Stimulated activated CD4-positive, alpha-beta T cell treated with anti-CD3 and anti-CD28 coated beads, Interleukin-15, amount 100 ng/mL, for 1 hour (primary cell): ENCODE measurements at places on chromosomes 6 and 20.

GRCh38 chr6:18058429-18058828 lies 64.0 kb downstream of the NHLRC1 start:
- DNase-seq: no peak

GRCh38 chr6:107753778-107754177 lies 70.3 kb downstream of the SCML4 start:
- DNase-seq: no peak

DNA sequence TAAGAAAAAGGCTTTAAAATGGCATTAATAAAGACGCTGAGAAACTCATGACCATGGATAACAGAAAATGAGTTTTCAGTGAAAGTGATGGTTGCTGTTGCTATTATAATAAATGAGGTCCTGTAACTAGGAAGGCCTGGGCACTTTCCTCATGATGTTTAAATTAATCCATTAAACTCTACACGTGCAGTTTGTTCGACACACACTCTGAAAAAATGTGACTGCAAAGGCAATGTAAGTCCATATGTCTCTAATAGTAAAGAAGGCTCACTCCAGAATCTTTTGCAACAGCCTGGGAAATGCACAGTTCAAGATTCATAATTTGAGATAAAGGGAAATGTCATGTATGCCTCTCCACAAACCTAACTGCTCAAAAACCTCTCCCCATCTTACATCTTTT lies 153.4 kb downstream of the COL12A1 start:
- DNase-seq: no peak

DNA sequence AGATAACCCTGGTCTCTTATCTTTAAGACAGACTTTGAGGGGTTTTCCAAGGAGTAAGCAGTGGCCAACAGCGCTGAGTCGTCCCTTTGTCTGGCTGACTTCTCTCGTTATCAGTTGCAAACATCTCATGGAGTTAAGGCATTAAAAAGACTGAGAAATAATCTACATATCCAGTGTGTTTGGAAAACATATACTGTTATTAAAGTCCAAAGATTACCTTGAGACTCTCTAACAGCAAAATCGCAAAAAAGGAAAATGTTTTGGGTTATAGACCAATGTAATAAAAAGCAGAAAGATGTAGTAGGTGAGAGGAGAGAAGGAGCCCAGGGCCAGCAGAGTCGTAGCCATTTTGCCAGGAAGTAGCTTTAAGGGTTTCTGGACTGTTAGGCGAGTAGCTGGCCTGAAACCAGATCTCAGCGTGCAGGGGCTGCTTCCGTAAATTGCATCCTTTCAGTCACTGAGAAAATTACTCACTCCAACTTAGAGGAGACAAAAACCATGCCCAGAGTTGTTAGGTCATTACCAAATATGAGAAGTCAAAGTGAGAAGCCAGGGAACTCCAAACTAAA lies 24.6 kb downstream of the MYLK4 start:
- DNase-seq: no peak

DNA sequence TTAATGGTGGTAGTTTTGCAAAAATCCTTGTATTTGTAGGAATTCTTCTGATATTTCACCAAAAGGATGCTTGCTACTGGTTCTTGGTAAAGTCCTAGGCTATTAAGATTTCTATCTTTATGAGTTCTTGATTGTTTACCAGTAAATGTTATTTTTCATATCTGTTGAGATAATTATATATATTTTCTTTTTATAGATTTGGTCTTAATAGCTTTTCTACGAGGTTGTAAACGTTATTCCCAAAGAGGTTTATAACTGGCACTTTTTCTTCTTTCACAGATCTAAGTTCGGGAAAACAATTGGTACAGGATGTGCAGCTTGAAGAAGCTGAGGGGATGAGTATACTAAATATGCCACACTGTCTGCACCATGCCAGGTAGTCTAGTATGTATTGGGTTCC lies 55.1 kb upstream of the HBS1L start:
- no peak for DNase-seq

GRCh38 chr20:40687384-40688128 lies 1.5 kb downstream of the MAFB start:
- DNase-seq: no peak

DNA sequence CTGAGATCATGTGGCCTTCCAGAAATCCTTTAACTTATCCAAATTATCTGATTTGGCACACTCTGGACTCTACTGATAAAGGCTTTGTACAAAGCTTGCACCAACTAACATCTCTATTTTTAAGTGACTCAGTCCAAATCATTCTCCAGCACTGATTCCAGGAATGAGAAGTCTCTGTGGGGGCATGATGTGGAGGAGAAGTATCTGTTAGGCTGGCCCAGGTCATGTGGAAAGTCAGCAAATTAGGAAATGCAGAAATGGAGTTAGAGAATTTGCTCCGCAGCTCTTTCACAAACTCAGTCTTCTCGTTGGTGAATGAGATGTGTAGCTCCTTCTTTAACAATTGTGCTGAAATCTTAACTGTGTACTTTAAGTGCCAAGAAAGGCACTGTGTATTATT lies 165.7 kb downstream of the ZNF217 start:
- no peak for DNase-seq

- no peak for DNase-seq
These were observed 3.0 kb upstream of the NTSR1 start for GRCh38 chr20:62705627-62706026.

DNA sequence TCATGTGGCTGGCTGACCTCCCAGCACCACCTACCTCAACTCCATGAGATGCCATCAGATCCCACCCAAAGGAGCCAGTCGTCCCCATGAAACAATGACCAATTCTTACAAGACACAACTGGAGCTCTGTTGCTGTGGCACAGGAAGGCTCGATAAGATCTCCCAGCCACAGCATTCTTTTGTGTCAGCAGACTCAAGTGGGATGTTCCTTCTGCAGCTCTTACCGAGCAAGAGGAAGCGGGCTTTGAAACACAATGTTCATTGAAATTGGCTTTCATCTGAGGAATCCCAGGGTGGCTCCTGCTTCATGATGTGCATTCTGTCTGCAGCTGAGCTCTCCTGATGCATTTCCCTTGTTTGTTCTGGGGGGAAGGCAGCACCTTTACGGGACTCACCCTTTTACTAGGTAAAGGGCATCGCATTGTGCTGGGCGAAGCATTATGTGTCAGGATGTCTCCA lies 222.0 kb upstream of the SGK1 start:
- DNase-seq: no peak

- no peak for DNase-seq
These were observed 9.4 kb upstream of the GATA5 start for GRCh38 chr20:62485062-62485700.

- DNase-seq: no peak
These were observed 117.2 kb downstream of the IPCEF1 start for GRCh38 chr6:154239392-154239791.

GRCh38 chr6:106084106-106084988 lies 1.8 kb upstream of the PRDM1 start:
- no peak for DNase-seq
